Cortex of kidney (tissue), 1 donor: ENCODE measurements at places on chromosomes 3 and 15.

GRCh38 chr3:188707381-188708288 lies 464.1 kb upstream of the TPRG1 start:
- DNase-seq = no peak

DNA sequence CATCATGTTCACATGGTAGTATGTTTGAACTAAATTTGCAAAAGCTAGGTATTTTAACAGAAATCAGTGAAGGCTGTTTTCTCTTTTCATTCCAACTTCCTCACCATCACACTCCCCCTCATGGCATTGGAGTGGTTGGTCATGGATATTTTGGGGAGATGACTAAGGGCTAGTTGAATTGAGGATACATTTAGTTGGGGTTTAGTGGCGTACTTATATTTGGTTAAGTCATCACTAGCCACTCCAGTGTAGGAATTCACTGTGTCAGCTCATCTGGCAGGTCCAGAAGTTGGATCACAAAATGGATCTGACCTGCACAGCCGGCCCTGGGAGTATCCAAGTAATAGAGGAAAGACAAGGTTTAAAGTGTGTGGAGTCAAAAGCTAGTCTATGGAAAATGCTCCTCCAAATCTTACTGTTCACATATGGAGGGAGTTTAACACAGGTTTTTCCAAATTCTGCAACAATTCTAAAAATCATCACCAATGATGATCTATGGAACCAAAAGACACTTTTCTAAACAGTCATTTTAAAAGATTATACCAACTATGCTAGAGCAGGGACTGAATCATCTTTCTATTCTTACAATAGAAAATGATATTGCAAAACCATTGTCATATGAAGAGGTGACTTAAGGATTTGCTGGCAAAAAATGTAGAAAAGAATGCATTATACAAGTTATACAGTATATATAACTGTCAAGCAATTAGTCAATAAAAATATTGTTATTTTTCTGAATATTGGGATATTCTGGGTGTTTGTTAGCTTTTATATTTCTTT lies 247.8 kb upstream of the PEX5L start:
- no peak for DNase-seq

DNA sequence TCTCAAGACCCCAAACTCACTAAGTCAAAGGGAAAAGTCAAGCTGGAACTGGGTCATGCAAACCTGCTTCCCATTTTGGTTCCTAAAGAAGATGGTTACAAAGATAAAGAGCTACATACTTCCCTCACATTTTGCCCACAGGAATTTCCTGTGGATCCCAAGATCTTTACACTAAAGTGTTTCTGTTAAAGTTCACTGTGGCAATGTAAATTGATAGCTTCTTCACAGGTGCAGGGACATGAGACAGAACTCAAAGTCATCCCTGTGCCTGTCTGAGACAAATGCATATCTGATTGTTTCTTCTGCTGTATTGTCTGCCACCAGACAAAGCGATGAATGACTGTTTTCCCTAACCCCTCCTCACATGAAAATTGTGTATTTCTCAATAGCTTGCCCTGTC lies 567.8 kb downstream of the ZIC1 start:
- no peak for DNase-seq

DNA sequence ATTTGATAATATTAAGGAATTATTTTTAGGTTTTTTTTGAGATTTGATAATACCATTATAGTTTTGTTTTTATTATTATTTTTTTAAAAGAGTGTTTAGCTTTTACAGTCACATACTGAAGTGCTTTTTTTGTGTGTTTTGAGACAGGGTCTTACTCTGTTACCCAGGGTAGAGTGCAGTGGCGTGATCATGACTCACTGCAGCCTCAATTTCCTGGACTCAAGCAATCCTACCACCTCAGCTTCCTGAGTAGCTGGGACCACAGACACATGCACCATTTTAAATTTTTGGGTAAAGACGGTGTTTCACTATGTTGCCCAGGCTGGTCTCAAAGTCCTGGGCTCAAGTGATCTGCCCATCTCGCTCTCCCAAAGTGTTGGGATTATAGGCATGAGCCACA lies 73.0 kb downstream of the SUMF1 start:
- no peak for DNase-seq

DNA sequence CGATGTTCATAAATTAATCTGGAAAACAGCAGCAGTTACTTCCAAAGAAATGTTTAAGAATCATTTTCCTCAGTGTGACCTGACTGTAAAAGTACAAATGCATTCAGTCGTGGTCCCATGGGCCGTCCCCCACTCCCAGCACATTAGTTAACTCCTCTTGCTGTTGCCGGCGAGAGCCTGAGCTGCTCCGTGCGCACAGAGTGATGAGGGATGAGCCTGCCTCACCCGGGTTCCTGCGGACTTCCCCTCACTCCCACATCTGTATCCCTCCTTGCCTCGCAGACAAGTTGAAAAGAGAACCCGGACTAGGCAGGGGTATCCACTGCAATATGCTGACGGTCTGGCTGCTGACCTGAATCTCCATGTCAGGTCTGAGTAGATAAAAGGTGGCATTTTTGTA lies 861.7 kb upstream of the NR2F2 start:
- DNase-seq = no peak

GRCh38 chr15:80275961-80276360 lies 23.9 kb upstream of the CTXND1 start:
- DNase-seq = no peak

DNA sequence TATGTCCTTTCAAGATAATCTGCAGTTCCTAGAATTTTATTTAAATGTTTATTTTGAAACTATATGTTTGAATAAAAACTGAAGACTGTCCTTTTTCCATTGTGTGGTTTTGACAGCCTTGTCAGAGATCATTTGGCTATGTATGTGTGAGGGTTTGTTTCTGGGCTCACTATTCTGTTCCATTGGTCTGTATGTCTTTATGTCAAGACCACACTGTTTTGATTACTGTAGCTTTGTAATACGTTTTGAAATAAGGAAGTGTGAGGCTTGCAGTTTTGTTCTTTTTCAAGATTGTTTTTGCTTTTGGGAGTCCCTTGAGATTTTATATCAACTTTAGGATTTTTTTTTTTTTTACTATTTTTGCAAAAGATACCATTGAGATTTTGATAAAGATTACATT lies 42.0 kb downstream of the PIAS1 start:
- DNase-seq = no peak

DNA sequence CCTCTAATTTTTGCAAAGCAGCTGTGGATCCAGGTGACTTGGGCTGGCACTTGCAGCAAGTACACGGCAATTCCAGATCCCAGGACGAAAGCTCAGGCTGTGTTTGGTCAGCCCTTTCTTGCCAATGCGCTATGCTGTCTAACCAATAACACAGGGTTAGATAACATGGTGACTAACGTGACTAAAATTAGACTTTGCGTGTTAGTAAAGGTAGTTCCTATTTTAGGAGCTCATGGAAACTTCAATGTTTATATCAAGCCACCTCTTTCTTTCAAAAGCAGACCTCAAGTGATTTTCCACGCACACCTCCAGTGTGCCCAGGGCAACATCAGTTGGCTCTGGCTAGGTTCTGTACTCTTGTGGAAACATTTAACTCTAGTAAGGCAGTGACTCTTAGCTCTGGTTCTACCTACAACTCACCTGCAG lies 32.5 kb downstream of the CDCP1 start:
- no peak for DNase-seq

DNA sequence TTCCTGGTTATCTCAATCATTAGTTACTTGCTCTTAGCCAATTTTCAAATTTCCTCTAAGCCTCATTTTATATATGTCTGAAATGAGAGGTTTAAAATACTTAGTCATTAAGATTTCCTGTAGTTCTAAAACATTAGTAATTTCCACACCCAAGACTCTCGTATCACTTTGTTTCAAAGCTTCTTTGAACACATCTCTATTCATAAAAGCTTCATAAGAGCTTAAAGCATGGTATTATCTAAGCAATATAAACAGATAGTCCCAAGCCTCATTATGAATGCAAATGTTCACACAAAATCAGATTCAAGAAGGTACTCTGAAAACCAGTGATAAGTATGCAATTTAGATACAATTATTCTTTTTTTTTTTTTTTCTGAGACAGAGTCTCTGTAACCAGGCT lies 217.0 kb downstream of the FMN1 start:
- DNase-seq = no peak

GRCh38 chr3:165185707-165186327 lies 10.4 kb downstream of the SLITRK3 start:
- DNase-seq = no peak

DNA sequence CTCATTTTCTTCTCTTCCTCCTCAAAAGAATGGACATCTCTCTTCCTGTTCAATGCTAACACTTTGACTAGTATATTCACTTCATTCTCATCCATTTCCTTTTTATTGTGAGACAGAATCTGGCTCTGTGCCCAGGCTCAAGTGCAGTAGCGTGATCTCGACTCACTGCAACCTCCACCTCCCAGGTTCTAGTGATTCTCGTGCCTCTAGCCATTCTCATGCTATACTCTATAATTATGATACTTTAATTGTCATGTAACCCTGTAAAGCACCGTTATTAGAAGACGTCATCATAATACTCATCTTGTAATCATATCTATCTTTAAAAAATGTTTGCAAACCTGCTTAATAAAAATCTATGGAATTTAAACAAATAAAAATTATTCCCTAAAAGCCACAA lies 107.0 kb downstream of the SHOX2 start:
- DNase-seq = no peak
